Stimulated activated CD4-positive, alpha-beta T cell treated with anti-CD3 and anti-CD28 coated beads, Interleukin-1b, Interleukin-23, amount 100 ng/mL, for 1 hour (primary cell): ENCODE measurements at places on chromosomes 5 and 9.

DNA sequence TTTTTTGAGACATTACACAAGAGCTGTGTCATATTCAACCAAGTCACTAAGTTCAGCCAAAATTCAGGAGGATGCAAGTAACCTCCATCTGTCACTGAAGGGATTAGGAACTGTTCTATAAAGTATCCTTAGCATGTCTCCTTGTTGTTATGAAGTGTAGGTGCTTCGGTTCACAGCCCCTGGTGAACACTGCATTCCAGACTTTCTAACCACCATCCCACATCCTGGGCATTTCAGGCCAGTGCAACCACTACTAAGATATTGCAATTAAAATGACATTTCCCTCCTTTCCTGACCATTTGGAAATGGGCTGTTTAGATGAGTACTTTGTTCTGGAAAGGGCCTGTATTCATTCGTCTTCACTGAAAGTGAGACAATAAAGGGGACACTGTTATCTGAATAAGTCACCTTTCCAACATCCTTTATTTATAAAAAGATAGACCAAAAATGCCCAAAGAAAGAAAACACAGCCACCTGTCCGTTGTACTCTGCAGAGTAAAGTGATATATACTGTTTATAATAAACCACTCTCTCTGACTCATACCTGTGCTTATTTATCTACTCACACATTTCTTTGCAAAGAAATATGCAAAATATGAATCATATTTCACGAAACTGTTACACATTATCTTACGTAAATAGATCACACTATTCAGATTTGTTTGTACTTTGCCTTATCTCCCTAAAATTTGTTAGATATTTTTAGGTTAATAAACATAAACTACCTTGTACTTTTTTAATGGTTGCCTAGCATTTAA, 861.9 kb downstream of the CDH18 start:
- no peak for DNase-seq

- no peak for DNase-seq
Measured at GRCh38 chr9:37921546-37922300, 17.8 kb upstream of the SLC25A51 start.

- no peak for DNase-seq
Measured at GRCh38 chr5:92852219-92852618, 728.8 kb downstream of the NR2F1-AS1 start.

GRCh38 chr5:56340196-56340980, 107.3 kb upstream of the ANKRD55 start:
- DNase-seq: no peak

DNA sequence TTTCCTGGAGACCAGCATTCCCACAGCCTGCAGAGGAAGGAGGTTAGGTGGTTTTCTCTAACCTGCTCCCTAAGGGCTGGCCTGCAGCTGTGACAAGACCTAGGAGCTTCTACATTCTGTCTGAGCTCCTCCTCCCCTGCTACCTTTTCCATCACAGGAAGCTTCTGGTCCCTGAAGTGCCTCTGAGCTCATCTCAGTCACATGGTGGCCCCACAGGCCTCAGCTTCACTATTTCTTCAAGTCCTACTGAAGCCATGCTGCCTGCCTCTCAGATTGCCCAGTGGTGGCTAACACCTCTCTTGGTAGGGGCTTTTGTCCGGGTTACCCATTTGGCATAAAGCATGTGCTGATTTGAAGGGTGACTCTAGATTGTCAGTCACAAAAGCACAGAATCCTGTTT, 259.4 kb downstream of the CRB2 start:
- no peak for DNase-seq

DNA sequence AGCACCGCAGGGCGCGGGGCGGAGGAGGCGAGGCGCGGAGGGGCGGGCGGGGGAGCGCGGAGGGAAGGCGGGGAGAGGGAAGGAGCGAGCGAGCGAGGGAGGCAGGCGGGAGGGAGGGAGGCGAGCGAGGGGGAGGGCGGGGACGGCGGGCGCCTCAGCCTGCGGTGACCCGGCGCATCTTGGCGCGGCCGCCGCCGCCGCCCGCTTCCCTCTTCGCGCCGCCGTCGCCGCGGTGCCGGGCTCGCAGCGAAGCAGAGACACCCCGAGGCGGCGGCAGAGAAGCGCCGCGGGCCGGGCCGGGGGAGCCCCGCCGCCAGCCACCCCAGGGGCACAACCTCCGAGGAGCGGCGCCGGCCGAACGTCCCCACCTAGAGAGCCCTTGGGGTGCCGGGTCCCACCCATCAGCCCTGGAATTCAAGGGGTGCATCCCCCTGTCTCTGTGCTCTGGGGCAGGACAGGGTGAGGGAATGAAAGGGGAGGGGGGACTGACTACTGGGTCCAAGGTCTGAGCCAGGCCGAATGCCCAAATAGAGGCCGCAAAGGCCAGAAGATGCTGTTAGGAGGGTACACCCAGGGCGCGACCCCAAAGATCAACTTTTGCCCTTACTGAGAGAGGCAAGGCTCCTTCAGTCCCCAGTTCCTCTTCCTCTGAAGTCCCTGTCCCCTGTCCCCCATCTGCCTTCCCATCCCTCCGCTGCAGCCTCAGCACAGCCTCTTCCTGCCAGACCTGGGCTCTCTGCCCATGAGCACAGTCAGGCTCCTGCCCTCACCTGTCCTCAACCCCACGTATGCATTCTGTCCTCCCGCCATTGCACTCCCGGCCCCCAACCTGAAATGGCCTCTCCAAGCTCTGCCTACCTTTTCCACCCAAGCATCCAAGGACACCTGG, at the start of gene ADAMTS2:
Gene ADAMTS2 (minus strand): TSS at position 29 of the 889 bp plus-strand sequence. CDS start 133 bp downstream, outside the sequence.
- no peak for DNase-seq

DNA sequence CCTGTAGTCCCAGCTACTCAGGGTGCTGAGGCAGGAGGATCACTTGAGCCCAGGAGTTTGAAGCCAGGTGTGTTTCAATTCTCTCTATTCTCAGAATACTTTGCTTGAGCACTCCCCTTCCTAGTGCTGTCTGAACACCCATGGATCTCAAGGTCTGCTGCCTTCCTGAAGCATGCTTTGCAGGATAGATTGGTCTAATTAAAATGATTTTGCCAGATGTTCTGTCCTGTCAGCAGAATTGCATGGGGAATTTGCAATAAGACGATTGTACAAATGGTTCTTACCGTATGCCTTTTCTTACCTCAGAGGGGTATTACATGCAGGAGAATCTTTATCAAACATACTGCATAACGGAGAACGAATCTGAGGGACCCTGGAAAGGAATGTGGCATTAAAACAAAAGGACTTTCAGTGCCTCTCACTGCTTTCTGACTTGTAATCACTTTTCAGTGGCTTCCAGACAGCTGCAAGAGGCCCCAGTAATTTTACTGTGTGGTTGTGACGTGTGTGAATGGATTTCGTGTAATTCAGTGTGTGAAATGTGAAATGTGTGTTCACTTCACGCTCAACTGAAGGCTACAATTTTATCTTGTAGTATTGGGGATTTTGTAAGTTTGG, 587.2 kb upstream of the SEMA6A start:
- no peak for DNase-seq

DNA sequence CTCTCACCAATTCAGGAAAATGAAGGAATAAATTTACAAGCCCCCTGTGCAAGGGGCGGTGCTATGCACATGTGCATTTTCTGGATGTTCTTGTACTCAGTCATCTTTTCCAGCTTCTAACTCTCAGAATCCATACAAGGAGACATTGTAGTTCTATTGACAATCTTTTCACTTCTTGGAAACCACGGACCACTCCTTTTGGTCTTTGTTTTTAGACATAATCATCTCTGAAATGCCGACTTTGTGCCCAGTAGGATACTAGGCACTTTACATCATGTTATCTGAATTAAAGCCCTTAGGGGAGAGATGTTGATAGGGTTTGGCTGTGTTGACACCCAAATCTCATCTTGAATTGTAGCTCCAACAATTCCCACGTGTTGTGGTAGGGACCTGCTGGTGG, 322.6 kb upstream of the WWC1 start:
- no peak for DNase-seq

DNA sequence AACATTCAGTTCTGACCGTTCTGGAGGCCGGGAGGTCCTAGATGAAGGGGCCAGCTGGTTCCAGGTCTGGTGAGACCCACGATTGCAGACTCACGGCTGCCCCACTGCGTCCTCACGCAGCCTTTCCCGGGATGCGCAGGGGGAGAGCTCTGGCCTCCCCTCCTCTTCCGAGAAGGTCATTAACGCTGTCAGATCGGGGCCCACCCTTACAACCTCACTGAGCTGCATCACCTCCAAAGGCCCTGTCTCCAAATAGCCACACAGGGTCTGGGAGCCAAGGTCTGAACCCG, 66.6 kb upstream of the PPP1R26 start:
- no peak for DNase-seq

DNA sequence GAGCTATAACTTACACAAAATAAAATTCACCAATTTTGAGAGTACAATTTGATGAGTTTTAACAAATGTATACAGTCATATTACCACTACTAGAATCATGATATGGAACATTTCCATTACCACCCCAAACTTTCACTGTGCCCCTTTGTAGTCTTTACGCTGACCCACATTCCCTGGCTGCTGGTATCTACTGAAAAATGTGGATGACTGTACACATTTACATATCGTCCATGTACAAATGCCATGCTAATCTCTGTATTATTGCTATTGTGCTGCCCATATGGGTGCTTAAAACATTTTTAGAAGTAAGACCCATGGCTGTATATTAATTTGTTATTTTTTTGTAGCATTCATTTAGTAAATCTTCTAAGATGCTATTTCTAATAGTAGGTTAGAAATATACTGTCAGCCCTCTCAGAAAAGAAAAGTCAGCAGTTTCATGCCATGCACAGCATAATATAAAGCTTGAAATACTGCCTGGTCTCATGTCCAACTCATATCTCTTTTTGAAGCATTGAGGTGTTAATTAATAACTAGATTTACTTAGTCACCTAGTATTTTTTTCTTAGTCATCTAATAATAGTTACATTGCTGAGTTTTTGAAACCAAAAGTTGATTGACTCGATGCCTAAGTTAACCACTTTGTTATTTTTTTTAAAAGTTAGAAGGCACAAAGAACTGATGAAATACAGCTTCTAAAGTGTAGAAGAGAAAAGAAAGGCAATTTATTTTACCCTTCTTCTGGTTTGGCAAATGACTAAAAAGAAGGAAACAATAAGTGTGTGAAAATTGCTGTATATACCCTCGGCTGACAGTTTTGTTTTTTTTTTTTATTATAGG, 188.3 kb upstream of the MEF2C start:
- DNase-seq: no peak

DNA sequence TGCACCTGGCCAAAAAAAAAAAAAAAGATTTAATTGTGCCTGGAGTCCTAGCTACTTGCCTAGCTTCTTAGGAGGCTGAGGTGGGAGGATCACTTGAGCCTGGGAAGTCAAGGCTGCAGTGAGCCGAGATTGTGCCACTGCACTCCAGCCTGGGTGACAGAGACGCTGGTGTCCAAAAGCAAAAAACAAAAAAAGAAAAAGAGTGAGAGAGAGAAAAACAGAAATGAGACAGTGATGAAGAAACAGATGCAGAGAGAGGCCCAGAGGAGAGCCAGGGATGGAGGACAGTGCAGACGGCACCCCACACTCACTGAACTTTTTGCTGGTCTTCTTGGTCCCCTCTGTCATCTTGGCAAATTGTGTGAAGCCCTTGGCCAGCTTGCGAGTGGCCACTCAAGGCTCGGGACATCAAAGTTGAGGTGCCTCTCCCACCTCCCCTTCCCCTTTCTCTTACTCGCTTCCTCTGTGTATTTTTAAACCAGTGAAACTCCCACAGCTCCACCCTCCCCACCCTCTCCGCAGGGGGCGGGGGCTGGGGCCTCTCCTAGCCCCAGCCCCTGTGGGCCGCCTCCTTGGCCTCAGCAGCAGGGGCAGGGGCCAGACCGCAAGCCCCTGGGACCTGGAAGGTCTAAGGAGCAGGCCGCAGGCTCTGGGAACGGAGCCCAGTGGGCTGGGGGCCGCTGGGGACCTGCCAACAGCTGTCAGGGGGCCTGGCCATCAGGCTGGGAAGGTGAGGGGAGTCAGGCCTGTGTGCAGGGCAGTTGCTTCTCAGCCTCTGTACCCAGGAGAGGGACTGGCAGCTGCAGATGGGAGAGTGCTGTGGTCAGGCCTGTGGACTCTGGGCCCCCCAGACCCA, at the start of gene SH2D3C:
Gene SH2D3C (minus strand): TSS at position 387 of the 856 bp plus-strand sequence. CDS start 39 bp downstream, at position 348.
- DNase-seq: no peak

DNA sequence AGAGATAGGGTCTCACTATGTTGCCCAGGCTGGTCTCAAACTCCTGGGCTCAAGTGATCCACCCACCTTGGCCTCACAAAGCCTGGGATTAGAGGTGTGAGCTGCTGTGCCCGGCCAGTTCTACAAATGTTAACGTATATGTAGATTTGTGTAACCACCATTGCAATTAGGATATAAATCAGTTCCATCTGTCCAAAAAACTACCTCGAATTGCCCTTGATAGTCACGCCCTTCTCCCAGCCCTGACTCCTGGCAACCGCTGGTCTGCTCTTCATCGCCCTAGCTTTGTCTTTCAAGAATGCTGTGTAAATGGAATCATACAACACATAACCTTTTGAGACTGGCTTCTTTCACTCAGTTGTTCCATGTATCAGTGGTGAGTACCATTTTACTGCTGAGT, 46.1 kb upstream of the PPARGC1B start:
- no peak for DNase-seq

- no peak for DNase-seq
Measured at GRCh38 chr5:137581776-137582175, 82.7 kb upstream of the SPOCK1 start.

GRCh38 chr5:108747774-108748400, at the start of gene FER:
Gene FER (plus strand): TSS chr5:108747897. CDS start chr5:108798183, 50,286 bp downstream.
- no peak for DNase-seq

- DNase-seq: no peak
Measured at GRCh38 chr5:177397875-177398390, 2.5 kb downstream of the PFN3 start.

DNA sequence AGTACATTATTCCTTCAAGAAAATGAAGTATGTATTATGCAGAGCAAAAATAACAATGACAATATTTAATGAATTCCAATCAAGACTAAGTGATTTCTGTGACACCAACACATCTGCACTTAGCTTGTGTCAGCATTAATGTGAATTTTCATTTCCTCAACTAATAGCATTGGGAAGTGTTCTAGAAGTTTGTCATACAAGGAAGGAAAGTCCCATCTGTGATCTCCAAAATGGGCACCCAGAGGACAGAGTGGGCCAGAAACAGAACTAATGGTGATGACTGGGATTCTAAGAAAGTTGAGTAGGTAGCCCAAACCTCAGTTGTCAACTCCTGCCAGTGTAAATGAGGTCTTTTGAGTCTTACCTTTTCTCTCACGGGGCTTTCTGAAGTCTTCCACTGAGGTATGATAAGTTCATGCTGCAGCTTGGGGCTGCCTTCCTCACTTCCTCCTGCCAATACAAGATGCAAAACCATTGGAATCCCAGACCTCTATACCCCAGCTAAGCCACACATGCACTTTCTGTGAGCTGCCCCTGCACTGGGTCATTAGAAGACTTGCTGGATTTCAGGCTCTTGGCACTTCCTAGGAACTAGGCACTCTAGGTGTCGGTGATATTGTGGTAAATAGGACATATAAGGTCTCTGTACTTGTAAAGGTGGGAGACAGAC, 4.9 kb downstream of the ADAM19 start:
- no peak for DNase-seq

- DNase-seq: no peak
Measured at GRCh38 chr5:103308774-103309173, 50.2 kb downstream of the MACIR start.

- no peak for DNase-seq
Measured at GRCh38 chr9:136666372-136667213, 3.9 kb downstream of the EGFL7 start.
